GDM1 (cell line): ENCODE measurements at places on chromosomes 2 and 18.

DNA sequence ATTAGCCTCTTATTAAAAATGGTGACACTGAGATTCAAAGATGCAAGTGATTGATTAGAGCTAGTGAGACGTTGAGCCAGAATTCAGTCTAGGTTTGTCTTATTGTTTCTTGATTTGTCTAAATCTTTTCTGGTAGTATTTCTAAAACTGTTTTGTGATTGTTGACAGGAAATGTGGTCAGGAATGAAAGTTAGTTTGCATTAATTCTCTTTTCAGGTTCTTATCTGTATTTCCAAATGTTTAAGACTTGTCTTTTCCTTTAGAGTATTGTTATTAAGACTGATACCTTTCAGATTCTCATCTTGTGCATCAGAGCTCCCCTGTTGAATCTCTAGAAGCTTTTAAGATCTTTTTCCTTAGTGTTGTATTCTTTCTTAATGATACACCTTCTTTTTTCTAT is 89.3 kb downstream of the MBD5 start:
- no peak for DNase-seq

- no peak for DNase-seq
Measured at GRCh38 chr18:62537946-62538345, 15.1 kb downstream of the ZCCHC2 start.

DNA sequence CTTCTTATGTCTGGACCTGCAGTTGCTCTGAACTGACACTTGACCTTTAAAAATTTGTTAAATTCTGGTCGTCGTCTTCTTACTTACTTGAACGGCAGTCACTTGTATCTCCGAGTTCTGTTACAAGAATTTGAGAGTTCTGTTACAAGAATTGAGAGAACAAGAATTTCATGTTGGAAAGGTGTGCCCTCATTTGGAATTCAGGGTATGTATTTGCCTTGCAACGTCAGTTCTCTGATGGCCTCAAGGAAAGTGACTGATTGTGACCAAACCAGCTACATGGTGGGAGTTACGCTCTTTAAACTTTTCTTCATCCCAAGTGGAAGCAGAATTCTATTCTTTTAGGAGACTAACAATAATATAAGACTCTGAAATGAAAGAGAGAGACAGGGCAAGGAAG is 320.0 kb upstream of the TRIB2 start:
- DNase-seq = no peak

GRCh38 chr2:28436525-28437051 is 43.9 kb downstream of the FOSL2 start:
- no peak for DNase-seq

GRCh38 chr2:113114224-113114945 is 13.0 kb upstream of the IL1RN start:
- DNase-seq = no peak

DNA sequence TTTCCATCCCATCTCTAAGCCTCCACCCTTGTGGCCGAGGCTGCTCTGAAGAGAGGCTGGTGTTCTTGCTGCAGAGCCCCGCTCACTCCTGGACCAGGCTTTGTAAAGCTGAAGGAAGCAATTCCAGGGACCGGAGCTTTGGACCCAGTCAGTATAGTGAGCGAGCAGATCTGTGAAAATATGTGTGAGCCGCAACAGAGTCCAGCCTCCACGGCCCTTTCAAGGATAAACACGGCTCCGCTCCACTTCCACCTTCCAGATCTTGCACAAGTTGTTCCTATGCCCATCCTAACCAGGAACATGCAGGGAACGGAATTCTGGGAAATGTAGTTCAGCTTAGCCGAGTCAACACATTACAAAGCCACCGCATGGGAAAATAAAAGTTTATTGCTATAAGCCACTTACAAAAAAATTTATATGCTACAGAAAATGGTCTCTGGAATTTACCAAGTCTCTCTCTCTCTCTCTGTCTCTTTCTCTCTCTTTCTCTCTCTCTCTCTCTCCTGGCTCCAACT is 151.7 kb upstream of the ZNF521 start:
- DNase-seq = no peak

- DNase-seq = no peak
Measured at GRCh38 chr2:236731767-236732580, 162.3 kb downstream of the ACKR3 start.

- no peak for DNase-seq
Measured at GRCh38 chr18:25974630-25975077, 115.8 kb downstream of the SS18 start.

DNA sequence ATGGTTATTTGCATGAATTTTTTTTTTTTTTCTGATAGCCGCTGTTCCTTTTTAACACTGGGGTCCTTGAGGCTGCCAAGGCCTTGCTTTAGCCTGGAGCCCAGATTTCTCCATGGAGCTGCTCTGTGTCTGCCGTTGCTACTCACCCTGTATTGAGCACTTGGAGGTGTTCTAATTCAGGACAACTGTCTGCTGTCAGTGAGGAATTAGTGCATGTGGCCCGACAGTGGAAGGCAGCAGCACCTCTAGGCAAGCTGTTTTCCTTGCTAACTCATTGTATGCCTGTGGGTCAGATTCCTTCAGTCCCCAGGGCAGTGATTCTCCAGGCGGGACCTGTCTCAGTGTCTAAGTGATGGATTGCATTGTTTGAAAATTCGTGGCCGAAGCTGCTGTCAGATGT is 147.7 kb upstream of the DPP10 start:
- DNase-seq = no peak

DNA sequence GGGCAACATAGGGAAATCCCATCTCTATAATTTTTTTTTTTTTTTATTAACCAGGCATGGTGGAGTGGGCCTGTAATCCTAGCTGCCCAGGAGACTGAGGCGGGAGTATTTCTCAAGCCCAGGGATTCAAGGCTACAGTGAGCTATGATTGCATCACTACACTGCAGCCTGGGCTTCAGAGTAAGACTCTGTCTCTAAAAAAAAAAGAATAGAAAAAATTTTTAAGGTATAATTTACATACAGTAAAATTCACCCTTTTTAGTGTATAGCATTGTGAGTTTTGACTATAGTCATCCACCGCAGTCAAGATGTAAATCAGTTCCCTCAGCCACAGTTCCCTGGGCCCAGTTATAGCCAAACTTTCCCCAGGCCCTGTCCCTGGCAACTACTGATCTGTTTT is 57.1 kb upstream of the MSH6 start:
- no peak for DNase-seq

DNA sequence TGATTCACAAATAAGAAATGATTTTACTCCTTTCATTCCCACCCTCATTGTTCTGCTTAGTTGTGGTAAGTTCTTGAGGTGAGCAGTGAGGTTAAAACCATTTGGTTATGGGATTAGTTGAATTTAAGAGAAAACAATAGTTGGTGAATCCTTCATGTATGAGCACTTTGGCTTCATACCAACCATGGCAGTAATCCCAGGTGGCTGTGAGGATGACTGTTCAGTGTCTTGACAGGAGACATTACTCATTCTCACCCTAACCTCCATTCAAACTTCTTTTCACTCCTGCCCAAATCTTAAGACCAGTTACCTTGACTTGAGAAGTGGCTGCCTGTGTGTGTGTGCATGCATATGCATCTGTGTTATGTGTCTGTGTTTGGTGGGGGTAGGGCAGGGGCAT is 143.1 kb downstream of the SETBP1 start:
- no peak for DNase-seq

DNA sequence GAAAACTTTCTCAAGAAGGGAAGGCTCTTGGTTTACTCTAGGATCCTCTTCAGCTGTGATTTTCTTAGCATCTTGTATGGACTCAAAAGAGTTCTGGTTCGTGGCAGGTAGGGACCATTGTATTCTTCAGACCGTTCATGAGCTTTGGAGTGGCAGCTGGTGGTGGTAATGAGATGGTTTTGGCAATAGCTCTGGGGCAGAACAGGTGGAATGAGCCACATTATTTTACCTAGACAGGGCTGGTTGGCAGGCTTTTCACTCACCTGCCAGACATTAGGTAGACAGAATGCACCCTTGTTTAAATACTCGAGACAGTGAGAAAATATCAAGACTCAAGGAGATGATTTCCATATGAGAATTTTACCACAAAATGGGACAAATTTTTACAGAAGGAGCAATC is 26.2 kb upstream of the MGAT5 start:
- DNase-seq = no peak

GRCh38 chr2:12665334-12665733 is 51.4 kb upstream of the TRIB2 start:
- DNase-seq = no peak

DNA sequence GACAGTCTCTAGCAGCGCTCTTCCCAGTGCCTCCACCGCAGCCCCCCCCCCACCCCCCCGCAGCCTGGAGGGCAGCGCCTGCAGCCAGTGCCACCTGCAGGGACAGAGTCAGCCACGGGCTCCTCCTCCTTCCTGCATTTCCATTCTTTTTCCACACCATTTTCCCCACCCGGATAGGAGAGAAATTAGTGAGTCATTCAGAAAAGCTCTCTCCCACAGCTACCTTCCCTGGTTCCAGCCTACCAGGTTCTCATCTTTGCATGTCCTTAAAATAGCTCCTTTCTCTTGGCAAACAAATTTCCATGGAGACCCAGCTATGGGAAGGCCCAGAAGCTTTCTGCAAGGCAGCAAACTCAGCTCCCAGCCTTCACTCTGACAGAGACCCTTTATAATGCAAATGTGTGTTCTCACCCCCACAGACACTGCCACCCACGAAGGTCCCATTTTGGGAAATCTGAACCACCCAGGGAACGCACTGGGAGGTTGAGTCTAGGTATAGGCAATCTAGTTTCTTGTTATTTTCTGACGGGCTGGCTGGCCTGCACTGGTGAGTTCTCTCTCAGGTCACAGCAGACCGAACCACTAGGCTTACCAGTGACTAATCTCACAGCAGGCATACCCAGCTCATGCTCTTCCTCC is 41.8 kb upstream of the ATG16L1 start:
- no peak for DNase-seq

GRCh38 chr2:137221797-137222492 is 456.6 kb downstream of the THSD7B start:
- DNase-seq = no peak

DNA sequence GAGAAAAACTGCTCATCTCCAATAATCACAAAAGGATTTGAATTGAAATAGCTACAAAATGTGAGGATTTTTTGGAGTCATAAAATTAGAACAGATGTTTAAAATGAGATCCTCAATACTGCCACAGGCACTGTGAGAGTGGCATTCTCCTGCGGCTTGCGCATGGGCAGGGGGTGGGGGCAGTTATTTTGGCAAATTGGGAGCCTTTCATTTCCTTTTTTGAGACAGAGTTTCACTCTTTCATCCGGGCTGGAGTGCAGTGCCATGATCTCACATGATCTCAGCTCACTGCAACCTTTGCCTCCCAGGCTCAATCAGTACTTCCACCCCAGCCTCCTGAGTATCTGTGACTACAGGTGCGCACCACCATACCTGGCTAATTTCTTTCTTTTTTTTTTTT is 42.4 kb downstream of the POMC start:
- no peak for DNase-seq

GRCh38 chr2:46170611-46171350 is 126.4 kb upstream of the EPAS1 start:
- no peak for DNase-seq

DNA sequence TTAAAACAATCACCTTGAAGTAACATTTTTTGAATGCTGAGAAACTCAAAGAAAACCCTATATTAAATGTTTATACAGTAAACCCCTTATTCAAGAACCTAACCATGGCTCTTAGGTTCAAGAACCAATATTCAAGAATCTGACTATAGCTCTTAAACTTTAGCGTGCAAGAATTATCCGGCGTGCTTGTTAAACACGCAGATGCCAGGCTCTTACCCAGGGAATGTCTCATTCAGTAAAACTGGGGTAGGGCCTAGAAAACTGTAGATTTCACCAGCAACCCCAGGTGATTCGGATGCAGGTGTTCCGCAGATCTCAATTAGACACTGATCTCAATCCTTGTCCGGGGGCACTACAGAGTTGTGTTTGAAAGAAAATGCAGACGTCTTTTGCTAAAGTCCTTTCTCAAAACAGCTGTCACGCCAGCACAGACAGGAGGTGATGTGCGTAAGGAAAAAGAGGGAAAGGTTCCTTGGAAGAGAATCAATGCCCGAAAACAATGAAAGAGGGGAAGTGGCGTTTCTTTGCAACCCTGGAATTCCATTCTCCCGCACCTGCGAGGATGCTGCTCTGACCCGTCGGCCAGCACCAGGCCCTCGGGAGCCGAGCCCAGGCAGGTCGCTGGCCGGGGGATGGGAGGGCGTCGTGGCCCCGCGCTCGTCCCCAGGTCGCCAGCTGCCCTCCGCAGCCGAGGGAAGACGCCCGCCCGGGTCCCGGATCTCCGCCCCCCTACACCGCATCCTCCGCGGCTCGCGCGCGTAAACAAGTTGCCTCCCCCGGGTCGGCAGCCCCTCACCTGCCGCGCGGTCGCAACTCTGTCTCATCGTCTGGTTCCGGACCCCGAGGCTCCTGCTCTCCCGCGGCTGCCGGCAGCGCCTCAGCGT is 851 bp downstream of the EIF2AK3 start:
- DNase-seq = no peak

DNA sequence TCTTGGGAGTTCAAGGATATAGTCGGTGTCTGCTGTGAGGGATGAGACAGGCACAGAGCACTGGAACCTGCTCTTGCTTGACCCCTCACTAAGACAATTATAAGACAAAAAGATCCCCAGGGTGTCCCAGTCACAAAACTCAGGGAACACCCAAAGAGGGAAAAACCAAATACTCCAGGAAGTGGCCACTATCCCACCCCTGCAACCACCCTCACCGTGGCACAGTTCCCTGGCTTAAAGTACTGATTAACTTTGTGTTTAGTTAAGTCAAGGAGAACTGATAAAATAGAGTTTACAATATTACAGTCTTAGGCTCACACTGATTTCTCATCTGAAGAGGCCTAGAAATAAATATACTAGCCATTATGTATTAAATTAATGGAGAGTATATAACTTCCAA is 13.5 kb downstream of the IL36B start:
- no peak for DNase-seq

DNA sequence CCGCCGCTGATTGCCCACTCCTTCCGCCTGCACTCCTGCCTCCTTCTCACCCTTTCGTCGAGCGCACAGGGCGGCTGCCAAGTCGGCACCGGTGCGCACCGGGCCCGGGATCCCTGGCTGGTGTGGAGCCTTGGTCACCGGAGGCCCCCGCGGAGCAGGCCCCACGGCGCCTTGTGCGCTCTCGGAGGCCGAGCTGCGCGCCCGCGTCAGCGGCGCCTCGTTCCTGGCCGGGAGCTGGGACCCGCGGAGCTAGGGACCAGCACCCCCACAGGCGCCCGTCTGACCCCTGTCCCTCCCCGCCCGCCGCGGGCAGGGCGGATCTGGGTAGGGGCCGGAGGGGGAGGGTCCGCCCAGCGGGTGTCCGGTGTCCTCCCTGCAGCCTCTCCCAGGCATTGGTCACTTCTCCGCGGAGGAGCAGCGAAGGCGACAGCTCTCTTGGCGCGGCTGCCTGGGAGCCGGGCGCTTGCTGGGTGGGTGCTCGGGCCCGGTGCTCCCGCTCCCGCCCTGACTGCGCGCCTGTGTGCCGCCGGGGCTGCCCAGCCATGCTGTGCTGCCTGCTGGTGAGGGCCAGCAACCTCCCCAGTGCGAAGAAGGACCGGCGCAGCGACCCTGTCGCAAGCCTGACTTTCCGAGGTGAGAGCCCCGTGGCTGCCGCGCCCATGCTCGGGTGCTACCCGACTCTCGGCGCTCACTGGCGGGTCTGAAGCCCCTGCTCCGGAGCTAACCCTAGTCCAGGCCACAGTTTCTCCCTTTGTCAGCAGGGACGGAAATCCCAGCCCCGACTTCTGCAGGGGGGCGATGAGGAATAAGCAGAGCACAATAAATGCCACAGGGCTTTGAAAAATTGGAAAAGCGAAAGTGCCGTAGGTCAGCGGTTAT is 13.2 kb downstream of the DYSF start:
- DNase-seq = no peak

- peak; percentile 86 for DNase-seq
Measured at GRCh38 chr2:205868773-205869333, 186.6 kb downstream of the NRP2 start.

- DNase-seq = no peak
Measured at GRCh38 chr2:233247744-233248143, 3.7 kb upstream of the ATG16L1 start.

- no peak for DNase-seq
Measured at GRCh38 chr2:20806286-20806685, 16.6 kb downstream of the LDAH start.
